T-helper 2 cell treated with Interferon-gamma antibody and Interleukin-4, amounts not matched to agents 5 μg/mL and 100 μg/mL, for 36 hours (primary cell): ENCODE measurements at places on chromosomes 1 and 21.

- no peak overlapping the region for H3K4me3 ChIP-seq
- peak overlapping the region; percentile 57 for H3K27ac ChIP-seq
- peaks cover 30% of the 10 kb centered on the region for H3K36me3 ChIP-seq
- H3K4me1 ChIP-seq: peaks cover 22% of the 10 kb centered on the region
- DNase-seq: no peak
Measured at GRCh38 chr1:112614460-112615065, 4.4 kb downstream of the ST7L start.

DNA sequence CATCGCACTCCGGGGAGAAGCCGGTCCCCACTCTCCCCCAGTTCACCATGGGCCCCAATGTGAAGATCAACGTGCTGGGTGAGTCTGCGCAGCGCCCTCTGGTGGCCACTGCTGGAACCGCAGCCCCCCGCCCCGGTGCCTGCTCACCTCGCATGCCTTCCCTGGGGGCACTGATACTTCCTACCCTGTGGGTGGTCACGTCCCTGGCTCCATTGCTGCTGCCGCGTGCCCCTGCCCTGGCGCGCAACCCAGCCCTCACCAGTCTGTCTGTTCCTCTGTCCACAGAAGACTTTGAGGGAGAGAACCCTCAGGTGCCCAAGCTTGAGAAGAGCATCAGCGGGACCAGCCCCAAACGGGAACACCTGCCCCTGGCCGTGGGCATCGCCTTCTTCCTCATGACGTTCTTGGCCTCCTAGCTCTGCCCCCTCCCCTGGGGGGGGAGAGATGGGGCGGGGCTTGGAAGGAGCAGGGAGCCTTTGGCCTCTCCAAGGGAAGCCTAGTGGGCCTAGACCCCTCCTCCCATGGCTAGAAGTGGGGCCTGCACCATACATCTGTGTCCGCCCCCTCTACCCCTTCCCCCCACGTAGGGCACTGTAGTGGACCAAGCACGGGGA lies 7.6 kb downstream of the EFNA3 start:
- H3K4me3 ChIP-seq: peak overlapping the region; percentile 71
- H3K27me3 ChIP-seq: peaks cover 31% of the 10 kb centered on the region
- peak; percentile 78 for DNase-seq
- H3K27ac ChIP-seq: peak overlapping the region; percentile 73
- H3K4me1 ChIP-seq: peaks cover 26% of the 10 kb centered on the region

GRCh38 chr1:89337903-89338302 lies 26.0 kb upstream of the GBP6 start:
- H3K4me3 ChIP-seq: no peak overlapping the region
- DNase-seq: no peak
- H3K27ac ChIP-seq: no peak overlapping the region

- H3K4me1 ChIP-seq: peaks cover 46% of the 10 kb centered on the region
- DNase-seq: peak; percentile 44
- no peaks in the 10 kb centered on the region for H3K27me3 ChIP-seq
- no peaks in the 10 kb centered on the region for H3K36me3 ChIP-seq
- H3K4me3 ChIP-seq: peak overlapping the region; percentile 2
Measured at GRCh38 chr1:169588785-169589485, 2.7 kb upstream of the F5 start.

- no peak for DNase-seq
- no peaks in the 10 kb centered on the region for H3K4me1 ChIP-seq
- H3K27me3 ChIP-seq: no peaks in the 10 kb centered on the region
Measured at GRCh38 chr21:14229399-14229798, 13.4 kb downstream of the RBM11 start.
